NCI-H510A (cell line): ENCODE measurements at places on chromosomes 5 and 9.

DNA sequence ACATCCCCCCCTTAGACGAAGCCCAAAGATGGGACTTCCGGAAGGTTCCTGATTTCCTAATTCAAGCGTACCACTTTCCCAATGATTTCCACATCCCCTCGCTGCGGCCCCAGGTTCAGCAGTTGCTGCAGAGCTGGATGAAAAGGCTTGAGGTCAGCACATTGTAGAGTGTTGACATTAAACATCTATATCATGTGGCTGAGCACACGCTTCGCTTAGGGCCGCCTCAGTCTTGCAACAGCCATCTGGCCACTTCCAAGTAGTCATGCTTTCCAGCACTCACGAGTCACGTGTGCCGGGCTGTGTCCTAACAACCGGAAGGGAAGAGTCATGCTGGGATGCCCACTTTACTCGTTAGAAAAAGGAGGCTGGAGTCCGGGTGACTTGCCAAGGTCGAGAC, 340.6 kb upstream of the IRX4 start:
- DNase-seq: no peak

DNA sequence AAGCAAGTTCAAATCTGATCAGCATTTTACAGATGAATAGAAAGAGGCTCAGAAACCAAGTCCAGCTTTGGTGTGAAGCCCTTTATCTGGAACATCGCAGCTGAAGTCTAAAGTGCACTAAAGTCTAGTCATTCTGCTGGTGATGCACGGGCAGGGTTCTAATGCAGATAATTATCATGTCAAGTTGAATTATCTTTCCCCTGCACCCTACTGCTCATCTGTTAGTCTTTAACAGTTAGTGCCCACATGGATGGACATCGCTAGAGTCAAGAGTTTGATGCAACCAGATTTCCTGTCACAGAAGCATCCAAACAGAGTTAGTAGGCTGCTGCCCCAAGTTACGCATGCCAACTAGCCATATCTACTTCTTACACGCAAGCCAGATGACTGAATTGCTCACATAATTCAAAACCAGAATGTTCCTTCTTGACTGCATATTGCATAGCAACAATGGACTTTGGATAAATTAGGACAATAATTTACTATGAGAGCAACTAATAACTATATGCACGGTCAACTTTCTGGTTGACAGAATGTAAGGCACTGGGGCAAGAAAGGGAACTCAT, 1.6 kb upstream of the TOMM5 start:
- DNase-seq: no peak

DNA sequence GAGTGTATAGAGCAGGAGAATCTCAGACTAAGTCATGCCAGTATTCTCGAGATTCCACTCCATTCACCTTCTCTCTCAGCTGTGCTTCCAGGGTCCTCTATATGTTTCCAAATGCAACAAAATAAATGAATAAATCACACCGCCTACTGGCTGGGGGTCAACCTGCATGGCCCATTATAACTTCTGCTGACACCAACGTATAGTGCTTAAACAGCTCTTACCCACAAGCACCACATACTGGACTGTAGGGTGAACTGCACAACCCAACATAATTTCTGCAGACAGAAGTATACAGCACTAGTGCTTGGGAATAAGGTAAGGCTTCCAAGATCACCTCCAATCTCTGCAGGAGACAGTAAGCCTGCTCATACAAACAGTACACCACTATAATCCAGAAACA, 33.1 kb upstream of the HTR4 start:
- no peak for DNase-seq

DNA sequence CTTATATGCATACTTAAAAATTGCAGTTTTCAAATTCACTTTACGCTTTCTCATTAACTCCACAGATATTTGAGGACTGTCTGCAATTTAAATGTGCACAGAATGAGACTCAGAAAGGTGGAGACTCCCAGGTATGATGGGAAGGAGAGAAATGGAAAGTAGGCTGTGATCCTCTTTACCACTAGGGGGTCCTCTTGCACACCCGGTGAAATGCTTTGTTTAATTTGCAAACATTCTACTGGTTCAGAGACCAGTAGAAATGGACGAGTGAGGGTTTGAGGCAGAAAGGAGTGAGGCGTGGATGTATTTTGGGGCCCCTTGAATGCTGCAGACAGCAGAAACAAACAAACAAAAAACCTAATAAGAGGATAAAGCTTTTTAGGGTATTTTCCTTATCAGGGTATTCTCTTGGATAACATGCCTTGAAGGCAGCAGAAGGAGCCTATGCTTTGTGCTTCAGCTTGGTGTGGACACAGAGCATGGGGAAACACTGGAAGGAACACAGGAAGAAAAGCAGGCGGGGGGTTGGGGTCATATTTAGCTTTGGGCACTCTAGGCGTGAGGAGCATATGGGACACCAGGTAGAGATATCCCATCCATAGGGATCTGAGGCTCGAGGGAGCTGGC, 410.1 kb downstream of the DMRT2 start:
- DNase-seq: no peak

DNA sequence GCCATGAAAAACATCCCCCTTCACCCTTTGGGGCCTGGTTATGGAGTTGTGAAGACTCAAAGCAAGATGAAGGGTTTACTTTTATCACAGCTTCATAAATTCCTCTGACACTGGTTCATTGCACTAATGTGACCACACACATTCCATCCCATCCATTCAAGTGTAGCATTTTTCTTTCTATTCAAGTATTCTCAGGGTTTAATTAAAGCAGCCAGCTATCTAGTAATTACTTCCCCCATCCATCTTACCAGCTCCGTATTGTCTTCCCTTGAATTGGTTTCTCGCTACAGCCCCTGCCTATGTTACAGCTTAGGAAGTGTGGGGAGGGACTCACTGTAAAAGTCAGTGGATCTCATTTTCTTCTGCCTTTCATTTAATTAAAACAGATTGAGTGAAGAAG, 387.0 kb upstream of the RFX3 start:
- no peak for DNase-seq

DNA sequence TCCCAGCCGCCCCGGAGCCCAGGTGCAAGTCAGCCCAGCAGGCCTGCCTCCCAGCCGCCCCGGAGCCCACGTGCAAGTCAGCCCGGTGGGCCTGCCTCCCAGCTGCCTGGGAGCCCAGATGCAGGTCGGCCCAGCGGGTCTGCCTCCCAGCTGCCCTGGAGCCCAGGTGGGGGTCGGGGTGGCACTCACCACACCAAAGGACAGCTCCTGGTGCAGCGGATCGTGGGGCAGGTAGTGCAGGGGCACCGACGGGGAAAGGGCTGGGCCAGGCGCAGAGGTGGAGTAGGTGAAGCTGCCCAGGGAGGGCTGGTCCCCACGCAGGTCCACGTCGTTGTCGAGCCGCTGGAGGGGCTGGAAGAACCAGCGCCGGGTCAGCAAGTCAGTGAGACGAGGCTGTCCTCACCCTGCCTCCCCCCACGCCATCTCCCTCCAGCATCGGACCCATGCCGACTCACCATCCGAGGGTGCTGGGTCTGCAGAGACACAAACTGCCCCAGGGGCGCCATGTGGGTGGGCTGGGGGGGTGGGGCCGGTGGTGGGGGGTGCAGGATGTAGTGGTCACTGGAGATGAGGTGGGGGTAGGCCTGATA, 6.7 kb downstream of the RNF44 start:
- no peak for DNase-seq

- DNase-seq: no peak
Measured at GRCh38 chr9:95005278-95006143, 279.0 kb downstream of the AOPEP start.

GRCh38 chr5:2381070-2381469, 370.4 kb downstream of the IRX2 start:
- no peak for DNase-seq

- no peak for DNase-seq
Measured at GRCh38 chr9:114184071-114184470, 28.7 kb downstream of the COL27A1 start.
